MV-4-11 (cell line): ENCODE measurements at places on chromosomes 7 and 10.

DNA sequence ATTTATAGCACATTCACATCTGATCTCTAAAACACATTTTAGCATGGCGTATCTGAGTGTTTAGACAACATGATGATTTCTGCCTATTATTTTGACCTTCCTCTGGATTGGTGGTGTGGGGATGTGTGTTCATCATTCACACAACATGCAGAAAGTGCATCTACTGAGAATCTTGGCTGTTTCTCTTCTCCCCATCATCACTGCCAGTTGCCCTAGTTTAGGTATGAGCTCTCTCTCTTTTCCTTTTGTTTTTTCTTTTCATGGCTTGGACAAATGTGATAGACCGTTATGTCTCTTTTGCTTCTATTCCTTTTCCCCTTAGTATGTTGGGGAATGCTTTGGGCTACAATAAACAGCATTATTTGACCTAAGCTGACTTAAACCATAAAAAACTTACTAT is 239.2 kb upstream of the FZD8 start:
- DNase-seq: no peak

GRCh38 chr10:127904311-127905000 is 2.4 kb upstream of the PTPRE start:
- DNase-seq: no peak

- peak; percentile 38 for DNase-seq
Observed at GRCh38 chr10:86960003-86960862, 1.8 kb downstream of the SNCG start.

- DNase-seq: peak; percentile 42
Observed at GRCh38 chr10:103598654-103599115, 105.2 kb downstream of the NEURL1 start.

GRCh38 chr7:78497728-78498427 is 699.3 kb downstream of the PHTF2 start:
- DNase-seq: no peak

- no peak for DNase-seq
Observed at GRCh38 chr10:88786032-88786770, 16.3 kb upstream of the LIPM start.

- no peak for DNase-seq
Observed at GRCh38 chr7:16773884-16774283, 20.3 kb downstream of the TSPAN13 start.

DNA sequence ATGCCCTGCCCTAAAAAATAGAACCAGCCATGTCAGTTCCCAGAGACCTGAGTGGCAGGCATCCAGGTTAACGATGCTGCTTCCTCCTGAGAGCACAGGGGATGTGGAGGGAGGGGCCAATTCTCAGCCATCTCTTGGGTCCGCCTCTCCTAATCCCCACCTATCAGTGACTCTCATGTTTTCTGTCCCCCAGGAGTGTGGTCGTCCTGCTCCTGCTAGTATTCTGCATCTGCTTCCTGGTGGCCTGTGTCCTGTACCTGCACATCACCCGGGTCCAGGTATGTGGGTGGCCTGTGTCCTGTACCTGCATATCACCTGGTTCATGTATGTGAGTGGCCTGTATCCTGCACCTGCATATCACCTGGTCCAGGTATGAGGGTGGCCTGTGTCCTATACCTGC is 105.3 kb downstream of the ADCY1 start:
- no peak for DNase-seq

- DNase-seq: peak; percentile 91
Observed at GRCh38 chr7:117011419-117012260, 58.3 kb downstream of the ST7 start.

DNA sequence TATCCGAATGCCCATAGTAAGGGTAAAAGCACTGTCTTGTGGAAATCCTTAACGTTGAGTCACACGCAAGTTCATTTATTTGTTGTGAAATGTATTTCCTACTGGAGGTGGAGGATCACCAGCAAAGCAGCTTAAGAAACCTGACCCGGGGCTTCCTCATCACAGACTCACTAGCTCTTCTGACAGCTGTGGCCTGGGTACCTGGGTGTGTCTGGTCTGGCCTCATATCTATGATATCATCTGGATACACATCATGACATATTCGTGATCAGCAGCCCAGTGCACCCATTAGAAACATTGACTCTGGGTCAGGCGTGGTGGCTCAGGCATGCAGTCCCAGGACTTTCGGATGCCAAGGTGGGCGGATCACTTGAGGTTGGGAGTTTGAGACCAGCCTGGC is 8.8 kb downstream of the DRGX start:
- DNase-seq: peak; percentile 8

GRCh38 chr7:47218378-47219176 is 363.3 kb downstream of the TNS3 start:
- DNase-seq: peak; percentile 68

- no peak for DNase-seq
Observed at GRCh38 chr10:65701168-65701776, 1224.6 kb upstream of the LRRTM3 start.
